Activated T-helper 2 cell treated with anti-CD3 and anti-CD28 coated beads, Interferon-gamma antibody, Interleukin-2, Interleukin-4, amounts not matched to agents 10 μg/mL and 5 μg/mL and 100 μg/mL, durations not matched to agents 14 hours and 24 hours and 36 hours (primary cell): ENCODE measurements at places on chromosomes 3 and 15.

GRCh38 chr15:87743562-87743961 lies 513.0 kb downstream of the NTRK3 start:
- DNase-seq = no peak

GRCh38 chr3:195186041-195186709 lies 84.8 kb downstream of the XXYLT1 start:
- DNase-seq = no peak

GRCh38 chr3:55305696-55306485 lies 181.2 kb downstream of the WNT5A start:
- no peak for DNase-seq

DNA sequence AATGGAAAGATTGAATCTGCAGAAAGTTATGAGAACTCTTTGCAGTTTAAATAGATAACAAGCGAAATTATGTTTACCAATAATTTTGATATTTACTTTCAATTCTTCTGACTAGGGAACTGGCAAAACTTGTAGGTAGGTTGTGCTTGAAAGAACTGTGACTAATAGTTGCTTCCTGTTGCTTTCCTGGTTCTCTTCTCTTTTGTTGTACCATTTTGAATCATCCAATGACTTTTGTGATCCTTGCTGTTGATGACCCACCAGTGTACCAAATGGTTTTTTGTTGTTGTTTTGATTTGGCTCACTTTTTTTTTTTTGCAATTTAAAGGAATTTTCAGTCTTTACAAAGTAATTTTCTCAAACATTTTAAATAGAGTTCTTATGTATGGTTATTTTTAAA lies 64.9 kb upstream of the DCBLD2 start:
- no peak for DNase-seq

GRCh38 chr3:123758081-123758564 lies 126.0 kb downstream of the MYLK start:
- no peak for DNase-seq

GRCh38 chr3:66552846-66553245 lies 52.0 kb upstream of the LRIG1 start:
- no peak for DNase-seq

DNA sequence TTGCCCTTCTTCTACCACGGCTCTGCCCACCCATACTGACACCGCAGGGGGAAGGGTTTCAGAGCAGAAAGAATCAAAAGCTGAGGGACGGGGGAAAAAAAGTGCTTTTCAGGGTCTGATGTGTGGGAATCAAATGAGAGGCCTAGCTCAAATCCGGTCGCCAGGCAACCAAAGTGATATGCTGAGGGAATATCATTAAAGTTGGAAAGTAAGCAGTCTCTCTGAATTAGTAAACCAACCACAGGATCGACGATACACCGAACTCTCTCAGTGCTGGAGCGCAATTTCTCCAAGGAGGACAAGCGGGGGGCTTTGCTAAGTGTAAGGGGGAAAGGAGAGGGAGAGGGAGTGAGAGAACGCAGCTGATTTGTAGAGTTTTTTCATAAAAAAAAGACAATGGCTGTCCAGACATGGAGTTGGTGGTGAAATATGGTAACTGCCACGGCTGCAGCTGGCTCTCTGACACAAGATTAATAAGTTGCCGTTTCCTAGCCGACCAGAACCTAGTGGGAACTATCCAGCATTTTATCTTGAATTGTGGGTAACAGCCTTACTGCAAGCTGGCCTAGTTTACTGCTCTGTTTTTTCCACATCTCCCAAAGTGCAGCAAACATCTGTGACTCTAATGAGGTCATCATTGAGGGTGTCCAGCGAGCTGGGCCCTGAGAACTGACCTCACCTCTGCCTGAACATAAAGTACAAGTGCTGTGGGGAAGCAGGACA lies 530.2 kb downstream of the SOX2 start:
- DNase-seq = no peak

DNA sequence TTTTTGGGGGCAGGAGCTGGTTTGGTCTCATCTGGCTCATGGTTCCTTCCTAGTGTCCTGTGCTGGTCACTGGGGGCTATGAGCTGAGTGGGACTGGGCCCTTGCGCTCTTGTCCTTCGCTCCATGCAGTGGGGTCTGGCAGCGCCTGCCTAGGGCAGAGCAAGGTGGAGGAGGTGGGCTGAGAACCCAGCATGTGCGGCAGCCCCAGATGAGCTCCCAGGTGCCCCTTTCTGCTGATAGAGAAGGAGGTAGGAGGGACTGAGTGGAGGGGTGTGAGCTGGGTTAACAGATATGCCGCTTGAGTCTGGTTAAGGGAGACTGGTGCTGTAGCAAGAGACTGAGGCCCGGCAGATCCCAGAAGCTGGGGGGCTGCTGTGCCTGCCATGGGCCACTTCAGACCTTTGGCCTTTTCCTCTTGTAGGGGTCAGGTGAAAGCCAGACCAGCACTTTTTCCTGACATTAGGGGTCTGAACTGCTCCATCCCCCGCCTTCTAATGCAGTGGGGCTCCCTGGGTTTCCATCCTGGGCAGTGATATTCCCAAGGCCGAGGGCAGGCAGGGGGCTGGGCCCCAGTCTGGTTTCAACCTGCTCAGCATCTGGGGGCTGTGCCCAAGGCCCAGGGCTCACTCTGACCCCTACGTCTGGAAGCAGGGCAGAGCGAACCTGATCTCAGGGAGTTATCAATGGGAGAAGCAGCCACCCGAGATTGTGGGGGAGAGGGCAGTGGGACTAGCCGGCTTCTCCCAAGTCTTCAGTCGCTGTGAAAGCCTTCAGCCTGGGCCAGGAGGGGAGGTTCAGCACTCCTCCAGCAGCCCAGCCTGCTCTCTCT lies 62.9 kb upstream of the PRR23C start:
- no peak for DNase-seq

- no peak for DNase-seq
Observed at GRCh38 chr15:38263996-38264395, 11.4 kb downstream of the SPRED1 start.

- no peak for DNase-seq
Observed at GRCh38 chr15:79060175-79060574, 30.4 kb downstream of the RASGRF1 start.
